Breast epithelium (tissue), 4 donors: ENCODE measurements at places on chromosomes 12 and 14.

DNA sequence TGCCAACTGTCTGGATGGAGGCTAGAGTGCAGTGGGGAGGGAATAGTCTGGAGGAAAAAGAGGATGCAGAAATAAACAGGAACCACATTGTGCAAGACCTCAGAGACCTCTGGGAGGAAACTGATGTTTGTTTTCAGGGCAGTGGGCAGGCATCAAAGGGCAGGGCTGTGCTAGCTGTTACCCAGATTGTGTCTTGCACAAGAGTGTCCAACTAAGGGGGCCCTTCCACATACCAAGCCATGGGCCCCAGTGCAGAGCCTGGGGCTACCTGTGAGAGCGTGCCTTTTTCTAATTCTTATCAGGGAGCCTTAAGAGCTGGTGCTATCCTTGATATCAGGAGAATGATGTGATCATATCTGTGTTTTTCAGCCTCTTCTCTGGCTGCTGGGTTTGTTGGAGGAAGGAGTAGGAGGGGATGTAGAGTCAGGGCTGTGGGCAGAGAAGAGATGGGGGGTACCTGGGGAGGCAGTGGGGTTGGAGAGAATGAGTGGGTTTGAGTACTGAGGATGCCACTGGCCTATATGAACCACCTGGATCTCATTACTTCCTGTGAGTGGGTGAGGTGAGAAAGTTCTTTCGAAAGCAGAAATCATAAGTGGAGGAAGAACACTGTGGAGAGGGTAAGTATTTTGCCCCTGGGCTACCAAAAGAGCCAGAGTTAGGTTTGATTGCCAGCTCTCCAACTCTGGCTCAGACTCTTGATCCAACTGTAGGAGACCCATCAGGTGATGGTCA lies 259.2 kb upstream of the CRY1 start:
- DNase-seq, result no peak

DNA sequence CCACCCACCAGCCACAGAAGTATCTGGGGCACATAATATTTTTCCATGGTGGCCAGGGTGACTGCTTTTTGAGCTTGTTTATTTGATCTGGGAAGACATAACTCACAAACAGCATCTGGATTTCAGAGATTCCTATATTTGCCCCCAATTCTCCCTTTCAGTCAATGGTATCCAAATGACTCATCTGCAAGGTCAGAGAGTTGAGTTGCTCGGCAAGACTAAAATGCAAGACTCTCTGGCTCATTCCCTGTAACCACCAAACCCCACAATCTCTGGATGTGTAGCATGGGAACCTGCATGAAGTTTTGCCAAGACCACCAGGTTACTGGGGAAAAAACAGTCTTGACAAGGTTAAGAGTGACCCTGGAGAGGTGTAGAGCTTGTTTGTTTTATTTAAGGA lies 174.9 kb upstream of the FAR2 start:
- no peak for DNase-seq

GRCh38 chr14:55105991-55106390 lies 23.1 kb upstream of the LGALS3 start:
- DNase-seq, result no peak

GRCh38 chr12:38282886-38283285 lies 33.7 kb upstream of the ALG10B start:
- DNase-seq, result no peak

- DNase-seq, result no peak
Measured at GRCh38 chr12:91222746-91223145, 40.1 kb upstream of the DCN start.
